H54 (cell line): ENCODE measurements at places on chromosomes 11 and 22.
A peak's percentile ranks its signal among the peaks of the same experiment; 100 is the strongest.

DNA sequence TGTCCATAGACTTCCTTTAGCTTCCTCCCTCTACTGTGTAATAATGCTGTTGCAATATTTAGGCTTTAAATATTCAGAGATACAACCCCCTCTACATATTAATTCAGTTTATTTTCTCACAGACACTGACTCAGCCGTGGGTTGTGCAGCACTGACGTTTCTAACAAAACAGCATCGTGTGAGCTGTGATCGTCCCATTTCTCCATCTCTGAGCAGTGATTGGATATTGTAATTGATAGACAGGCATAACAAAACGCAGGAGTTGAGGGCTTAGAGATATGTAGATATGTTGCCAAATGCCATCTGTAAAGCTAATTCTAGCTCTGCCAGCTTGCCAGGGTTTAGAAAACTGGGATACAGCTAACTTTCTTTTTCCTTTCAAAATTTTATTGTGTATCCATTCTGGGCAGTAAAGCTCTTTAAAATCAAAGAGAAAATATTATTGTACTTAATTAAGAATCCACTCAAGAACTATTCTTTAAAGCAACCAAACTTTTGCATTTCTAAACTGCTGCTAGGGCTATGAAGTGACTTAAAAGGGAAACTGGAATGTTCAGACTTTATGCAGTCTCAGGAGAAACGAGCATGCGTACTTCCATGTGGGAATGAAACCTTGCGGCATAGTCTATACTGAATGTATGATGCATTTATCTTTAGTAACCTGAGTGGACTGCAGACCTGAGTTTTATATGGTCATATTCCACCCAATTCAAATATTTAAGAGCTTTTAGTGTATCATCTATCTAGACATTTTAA is 22.7 kb downstream of the BTBD10 start:
- DNase-seq = peak; percentile 12

DNA sequence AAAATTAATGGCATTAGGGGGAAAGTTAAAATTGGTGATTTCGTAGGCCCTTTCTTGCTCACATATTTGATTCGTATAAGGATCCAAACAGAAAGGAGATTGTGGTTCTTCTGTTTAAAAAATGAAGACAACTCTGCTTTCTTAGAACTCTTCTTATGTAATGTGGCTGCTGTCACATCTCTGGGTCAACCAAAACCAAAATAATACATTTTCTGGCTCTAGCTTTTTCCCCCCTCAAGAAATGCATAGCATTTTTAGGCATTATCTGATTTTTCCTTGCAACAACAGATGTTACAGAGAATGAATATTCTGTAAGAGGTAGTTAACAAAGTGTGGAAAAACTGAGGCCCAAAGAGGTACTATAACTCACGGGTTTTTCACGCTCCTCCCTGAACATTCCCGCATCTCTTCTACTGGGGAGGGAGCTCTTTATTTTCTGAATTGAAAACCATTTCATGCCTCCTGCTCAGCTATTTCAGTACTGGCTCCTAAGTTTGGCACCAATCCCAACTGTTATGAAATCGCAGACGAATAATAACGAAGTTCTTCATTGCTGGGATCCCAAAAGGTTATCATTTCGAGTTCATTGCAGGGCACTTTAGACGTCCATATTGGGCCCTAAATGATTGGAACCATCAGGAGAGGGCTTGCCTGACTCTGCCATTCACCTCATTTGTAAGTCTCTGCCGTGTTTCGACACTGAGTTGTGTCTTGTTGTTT is 17.1 kb downstream of the GRAP2 start:
- no peak for DNase-seq

DNA sequence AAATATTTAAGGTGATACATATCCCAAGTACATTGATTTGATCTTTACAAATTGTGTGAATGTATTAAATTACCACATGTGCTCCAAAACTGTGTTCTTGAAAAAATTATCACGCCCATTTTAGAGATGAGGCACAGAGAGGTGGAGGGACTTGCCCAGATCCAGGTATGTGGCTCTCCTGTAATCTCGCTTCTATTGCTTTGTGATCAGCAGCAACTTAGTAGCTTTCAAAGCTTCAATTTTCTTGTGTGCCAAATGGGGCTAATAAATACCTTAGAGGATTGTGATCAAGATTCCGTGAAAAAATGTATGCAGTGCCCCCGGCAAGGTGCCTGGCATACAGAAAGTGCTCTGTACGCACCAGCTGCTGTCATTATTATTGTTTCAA is 18.0 kb downstream of the PTPRJ start:
- no peak for DNase-seq

DNA sequence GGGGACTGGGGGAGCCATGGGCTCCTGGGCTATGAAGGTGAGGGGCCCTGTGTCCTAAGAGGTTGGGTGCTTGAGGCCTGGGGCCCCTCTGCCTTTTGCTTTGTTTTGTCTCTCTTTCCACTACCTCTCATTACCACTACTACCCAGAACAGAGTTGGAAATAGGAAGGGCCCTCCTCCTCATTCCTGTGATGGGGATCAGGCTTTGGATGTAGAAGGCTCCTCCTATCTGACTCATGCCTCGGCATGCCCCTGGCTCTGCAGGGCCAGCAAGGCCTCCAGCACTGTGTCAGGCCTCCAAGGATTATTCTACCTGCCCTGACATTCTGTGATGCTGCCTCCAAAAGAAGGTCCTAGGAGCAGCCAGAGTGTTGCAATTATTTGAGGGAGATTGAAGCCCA is 766 bp downstream of the IZUMO1R start:
- DNase-seq = no peak

DNA sequence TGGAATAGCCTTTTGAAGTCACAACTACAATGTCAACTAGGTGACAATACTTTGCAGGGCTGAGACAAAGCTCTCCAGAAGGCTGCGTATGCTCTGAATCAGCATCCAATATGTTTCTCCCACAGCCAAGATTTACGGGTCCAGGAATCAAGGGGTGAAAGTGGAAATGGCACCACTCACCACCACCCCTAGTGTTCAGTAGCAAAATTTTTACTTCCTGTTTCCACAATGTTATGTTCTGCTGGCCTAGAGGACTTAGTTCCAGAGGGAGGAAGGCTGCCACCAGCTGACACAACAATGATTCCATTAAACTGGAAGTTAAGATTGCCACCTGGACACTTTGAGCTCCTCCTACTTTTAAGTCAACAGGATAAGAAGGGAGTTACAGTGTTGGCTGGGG is 68.5 kb upstream of the MPEG1 start:
- DNase-seq = no peak

- DNase-seq = no peak
Observed at GRCh38 chr11:72036687-72037086, 38.0 kb downstream of the IL18BP start.

DNA sequence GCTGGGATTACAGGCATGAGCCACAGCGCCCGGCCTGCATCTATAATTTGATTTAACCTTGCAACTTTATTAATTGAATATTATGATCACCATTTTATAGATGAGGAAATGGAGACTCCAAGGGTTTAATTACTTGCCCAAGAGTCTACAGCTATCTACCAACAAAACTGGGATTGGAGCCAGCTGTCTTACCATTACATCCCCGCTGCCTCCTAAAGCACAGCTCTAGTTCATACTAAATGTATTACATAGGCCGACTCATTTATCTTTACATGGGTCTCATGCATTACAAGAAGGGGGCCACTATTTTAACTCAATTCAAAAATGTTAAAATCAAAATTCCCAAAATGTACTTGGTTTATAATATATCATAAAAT is 14.1 kb upstream of the TMA7B start:
- DNase-seq = no peak
